ENCODE measurements at places on chromosomes 3 and 15.
A peak's percentile ranks its signal among the peaks of the same experiment; 100 is the strongest.

GRCh38 chr3:129312021-129312639, 33.5 kb downstream of the HMCES start:
- DNase-seq, result no peak

- no peak for DNase-seq
These were observed 47.0 kb downstream of the TCF12 start for GRCh38 chr15:56965231-56966013.

GRCh38 chr3:173933113-173933512, 535.6 kb downstream of the NLGN1 start:
- no peak for DNase-seq

DNA sequence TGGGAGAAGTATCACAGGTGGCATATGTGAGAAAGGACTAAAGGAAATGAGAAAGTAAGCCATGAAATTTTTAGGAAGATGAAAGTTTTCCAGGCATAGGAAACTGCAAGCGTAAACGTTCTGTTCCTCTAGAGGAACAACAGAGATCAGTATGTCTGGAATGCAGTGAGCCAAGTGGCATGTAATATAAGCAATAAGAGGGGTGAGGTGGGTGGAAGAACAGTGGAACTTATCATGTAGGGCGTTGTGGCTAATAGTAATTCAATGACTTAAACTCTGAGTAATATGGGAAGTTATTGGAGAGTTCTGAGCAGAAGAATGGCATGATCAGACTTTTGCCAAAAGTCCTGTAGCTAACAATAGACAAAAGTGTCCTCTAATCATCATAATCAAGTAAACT, 902.9 kb downstream of the EPHA3 start:
- peak; percentile 33 for DNase-seq

DNA sequence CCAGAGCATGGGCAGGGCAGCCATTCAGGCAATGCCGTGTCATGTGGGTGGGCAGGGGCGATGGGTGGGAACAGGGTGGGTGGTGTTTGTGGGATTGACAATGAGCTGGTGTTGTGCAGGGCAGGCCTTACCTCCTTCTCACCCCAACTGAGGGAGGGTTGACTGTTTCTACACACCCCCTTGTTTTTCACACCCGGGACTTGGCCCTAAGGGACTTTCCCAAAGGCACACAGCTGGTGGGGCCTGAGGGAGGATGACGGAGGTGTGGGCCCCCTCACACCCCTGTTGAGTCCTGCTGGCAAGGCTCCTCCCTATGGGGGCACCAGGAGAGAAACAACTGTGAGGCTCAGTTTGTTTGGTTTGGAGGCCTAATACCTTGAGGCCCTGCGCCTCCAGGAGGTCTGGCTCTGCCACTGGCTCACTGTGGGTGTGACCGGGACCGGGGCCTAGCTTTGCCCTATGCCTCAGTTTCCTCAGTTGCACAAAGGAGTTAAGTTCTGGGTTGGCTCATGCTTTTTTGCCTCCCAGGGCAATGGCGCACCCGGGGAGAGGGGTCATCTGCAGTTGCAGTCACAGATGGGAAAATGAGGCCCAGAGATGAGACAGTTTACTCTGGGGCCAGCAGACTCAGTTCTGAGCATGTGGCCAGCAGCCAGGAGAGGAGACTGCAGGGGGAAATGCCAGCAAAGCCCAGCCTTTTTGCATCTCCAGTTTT, 5.1 kb upstream of the DNAH1 start:
- no peak for DNase-seq

DNA sequence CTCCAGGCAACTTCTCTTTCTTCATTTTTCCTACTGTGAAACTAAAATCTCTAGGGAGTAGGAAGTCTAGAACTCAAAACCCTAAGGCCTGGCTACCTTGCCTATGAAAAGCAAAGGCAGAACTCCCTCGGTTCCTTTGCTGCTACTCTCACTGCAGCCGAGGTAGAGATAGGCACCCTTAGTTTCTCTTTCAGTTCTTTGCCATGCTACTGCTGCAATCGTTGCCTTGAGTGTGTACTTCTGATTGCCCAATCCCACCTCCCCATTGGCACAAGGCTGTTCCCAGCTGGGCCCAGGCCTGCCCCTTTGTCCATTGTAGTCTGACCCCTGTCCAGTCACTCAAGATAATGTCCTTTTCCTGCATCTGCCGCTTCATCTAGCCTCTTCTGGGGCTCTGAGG, 92.3 kb upstream of the MRPS22 start:
- DNase-seq, result no peak

- no peak for DNase-seq
These were observed 106.9 kb downstream of the LSM3 start for GRCh38 chr3:14285548-14285925.

DNA sequence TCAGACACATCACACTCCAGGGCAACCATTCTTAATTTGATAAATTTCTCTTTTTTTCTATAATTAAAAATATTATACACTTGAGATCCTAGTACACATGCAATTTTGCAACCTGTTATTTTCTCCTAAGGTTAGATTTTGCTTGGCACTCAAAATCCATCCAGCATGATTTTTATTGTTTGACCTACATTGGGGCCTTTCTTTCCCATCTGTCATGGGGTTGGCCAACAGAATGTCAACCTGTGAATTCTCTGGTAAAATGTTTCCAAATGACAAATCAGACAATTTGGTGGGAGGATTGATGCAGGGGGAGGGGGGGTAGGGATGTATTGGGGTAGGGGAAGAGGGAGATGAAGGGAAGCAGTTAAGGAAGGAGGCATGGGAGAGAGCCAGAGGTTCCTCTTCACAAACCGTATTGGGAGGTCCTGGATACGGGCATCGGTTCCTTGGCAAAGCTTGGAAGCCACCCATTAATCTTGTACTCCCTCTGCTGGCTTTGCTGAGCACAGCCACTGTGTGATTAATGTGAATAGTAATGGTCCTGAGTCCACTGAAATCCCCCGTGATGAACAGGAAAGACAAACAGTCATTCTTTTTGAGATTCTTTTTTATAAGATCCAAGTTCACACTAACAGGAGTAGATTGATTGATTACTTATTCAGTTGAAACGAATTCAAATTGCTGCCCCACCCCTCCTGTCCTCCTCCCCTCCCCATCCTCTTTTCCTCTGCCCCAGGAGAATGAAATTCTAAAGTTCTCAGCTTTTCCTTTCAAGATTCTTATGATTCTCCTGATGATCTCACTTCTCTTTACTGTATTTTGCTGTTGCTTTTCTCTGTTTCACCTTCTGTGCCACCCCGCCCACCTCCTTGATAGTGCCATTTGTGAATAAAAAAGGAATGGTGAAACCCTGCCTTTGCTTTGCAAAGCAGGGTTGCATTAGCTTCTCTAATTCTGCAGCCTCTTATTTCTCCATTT, 82.2 kb upstream of the SLC25A26 start:
- DNase-seq, result peak; percentile 77

DNA sequence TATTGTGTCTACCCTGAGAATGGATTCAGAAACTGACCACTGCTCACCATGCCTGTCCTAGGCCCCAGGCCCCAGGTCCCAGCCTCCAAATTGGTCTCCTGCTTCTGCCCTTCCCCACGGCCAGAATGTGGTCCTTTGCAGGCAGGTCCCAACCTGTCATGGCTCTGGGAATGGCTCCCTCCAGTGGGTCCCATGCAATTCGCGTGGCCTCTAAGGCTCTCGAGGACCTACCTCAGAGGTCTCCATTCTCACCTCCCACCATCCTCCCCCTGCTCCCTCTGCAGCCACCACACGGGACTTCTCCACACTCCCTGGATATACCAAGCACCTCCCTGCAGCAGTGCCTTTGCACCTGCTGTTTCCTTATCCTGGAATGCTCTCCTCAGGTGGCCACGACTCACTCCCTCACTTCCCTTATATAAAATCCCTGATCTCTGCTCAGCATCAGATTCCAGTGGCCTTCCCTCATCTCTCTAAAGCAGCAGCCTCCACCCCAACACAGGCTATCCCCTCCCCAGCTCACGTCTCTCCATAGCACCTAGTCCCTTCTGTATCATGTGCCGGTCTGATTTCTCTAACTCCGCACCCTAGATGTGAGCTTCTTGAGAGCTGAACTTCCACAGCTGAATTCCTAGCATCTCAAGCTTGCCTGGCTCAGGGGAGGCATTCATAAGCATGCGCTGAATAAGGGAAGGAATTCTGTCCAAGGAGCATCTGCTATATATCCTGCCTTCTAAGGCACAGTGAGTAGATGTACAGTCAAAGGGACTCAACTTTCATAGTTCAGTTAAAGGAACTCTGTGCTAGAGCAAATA, 56.9 kb downstream of the ARRDC4 start:
- no peak for DNase-seq

DNA sequence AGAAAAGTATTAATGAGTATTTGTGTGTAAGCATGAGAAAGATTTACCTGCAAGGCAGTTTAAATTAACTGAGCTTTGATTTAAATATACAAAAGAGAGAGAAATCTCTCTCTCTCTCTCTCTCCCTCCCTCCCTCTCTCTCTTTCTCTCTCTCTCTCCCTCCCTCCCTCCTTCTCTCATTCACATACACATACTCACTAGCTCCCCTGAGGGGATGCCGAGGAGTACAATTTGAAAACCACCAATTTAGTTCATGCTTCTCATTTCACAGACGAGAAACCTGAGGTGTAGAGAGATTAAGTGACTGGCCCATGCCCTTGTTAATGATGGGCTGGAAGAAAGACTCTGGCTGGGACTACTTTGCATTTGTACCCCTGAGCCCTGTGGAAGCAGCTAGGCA, 59.4 kb downstream of the MECOM start:
- no peak for DNase-seq

DNA sequence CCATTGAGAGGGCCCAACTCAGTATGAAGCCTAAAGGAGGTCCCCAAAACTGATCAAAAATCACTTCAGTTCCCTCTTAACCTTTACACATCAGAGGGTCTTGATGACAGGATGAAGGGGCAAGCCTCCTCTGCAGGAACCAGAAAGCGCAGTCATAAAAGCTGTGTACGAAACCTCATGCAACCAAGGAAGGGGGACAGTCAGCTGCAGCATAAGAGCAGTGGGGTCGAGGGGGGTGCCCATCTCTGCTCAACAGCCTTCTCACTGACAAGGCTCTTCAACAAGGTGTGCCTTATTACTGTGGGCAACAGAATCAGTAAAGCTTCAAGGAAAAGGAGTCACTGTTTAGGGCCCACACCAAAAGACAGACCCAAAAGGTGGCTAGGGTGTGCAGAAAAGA, 3.9 kb downstream of the POC1A start:
- no peak for DNase-seq

DNA sequence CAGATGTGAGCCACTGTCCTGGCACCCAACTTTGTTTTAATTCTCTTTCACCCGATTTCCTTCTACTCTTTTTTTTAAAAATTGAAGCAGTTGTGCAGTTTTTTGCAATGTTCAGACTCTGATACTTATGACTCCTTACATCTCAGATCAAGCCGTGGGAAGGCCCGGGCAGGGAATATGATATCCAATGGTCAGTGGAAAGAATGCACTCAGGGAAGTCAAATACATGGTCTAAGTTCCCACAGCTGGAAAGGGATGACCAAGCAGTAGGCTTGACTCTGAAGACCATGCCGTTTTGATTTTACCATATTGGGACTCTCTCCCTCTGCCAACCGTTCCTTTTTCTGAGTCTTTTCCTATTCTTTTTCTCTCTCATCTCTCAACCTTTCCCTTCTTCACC, 157.2 kb downstream of the RPLP1 start:
- DNase-seq, result no peak

DNA sequence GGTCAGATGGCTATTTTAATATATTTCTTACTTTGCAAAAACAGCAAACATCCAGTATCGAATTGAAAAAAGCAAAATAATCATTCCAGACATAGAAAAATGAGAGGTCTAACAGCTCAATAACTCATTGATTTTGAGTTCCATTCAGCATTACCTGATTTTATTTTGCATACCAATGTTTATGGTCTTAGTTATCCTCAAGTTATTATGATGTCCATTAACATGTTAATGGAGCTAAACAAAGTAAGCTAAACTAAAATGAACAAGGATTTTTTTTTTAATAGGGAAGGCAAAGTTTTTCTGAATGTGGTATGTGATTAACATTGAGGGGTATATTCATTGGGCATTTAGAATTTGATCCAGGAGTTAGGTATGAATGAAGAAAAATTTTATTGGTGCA, 13.1 kb downstream of the MYH15 start:
- DNase-seq, result no peak

DNA sequence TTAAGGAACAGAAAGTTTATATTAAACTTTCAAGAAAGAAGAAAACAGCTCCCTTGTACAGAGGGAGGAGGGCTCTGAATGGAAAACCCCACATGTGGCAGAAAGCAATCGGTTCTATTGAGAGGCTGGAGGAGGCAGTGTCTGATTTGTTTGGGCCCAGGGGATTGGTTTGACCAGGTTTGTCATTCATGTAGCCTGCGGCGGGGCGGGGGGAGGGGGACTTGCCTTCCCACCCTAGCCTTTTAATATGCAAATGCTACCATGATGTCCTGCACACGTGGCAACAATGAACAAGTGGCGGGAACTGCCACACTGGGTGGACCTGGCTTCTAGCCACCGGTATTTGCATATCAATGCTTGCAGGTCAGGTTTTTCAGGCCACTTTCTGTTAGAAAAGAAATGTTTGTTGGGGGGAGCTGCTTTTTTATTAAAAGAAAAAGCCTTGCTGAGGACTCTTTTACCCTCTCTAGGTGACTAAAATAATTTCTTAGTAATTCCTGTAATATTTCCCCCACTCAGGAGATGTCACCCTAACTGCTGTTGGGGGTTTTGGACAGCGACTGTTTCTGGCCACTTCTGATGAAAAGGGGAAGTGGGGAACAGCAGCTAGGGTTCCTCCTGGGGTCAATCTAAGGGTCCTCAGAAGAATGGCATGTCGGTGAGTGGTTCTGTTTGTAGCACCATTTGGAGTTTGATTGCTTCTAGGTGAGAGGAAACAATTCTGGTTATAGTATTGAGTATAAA, 691.2 kb downstream of the TBL1XR1 start:
- no peak for DNase-seq

DNA sequence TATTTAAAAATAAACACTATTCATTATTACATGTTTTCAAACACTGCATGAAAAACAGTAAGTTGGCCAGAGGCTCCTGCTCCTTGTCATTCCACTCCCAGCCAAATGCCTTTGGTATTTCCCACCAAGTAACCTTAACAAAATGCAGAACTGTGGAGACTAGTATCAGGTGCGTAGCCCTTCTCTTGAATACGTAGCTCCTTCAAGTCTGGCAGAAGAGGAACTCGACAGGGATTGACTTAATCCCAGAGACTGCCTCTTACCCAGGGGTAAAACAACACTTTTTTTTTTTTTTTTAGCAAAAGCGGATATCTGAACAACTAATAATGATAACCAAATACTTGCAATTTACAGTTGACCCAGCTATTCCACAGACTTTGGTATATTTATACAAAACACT, 738 bp downstream of the COMMD2 start:
- DNase-seq, result no peak

DNA sequence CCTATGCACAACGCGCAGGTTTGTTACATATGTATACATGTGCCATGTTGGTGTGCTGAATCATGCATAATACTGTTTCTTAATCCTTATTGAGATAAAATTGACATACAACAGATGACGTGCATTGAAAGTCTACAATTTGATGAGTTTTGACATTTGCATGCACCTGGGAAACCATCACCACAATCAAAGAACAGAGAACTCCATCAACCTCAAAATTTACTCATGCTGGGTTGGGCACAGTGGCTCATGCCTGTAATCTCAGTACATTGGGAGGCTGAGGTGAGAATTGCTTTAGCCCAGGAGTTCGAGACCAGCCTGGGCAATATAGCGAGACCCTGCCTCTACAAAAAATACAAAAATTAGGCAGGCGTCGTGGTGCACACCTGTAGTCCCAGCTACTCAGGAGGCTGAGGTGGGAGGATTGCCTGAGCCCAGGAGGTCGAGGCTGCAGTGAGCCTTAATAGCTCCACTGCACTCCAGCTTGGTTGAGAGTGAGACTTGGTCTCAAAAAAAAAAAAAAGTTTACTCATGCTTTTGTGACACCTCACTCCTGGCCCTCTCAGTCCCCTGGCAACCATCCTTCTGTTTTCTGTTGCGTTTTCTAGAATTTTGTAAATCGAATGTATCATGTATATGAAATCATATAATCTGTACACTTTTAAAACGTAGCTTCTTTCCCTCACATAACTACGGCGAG, 56.6 kb downstream of the BHLHE40 start:
- DNase-seq, result no peak

Data from GM03348 (cell line).